ENCODE measurements at places on chromosomes 5 and 9. TPM values are rescaled to one million over a fixed set of nuclear protein-coding genes. Genes with fewer than 3 reads are reported as not detected.

Gene FAM153A
- total RNA-seq: not detected

Gene HTR1A
- not detected for total RNA-seq

Gene HEMGN
- total RNA-seq: not detected

Gene MYMK
- total RNA-seq: not detected

Gene ORM2
- not detected for total RNA-seq

Gene MCIDAS
- 3.6 TPM for total RNA-seq
